A172 (cell line): ENCODE measurements at places on chromosomes 1 and 21.

DNA sequence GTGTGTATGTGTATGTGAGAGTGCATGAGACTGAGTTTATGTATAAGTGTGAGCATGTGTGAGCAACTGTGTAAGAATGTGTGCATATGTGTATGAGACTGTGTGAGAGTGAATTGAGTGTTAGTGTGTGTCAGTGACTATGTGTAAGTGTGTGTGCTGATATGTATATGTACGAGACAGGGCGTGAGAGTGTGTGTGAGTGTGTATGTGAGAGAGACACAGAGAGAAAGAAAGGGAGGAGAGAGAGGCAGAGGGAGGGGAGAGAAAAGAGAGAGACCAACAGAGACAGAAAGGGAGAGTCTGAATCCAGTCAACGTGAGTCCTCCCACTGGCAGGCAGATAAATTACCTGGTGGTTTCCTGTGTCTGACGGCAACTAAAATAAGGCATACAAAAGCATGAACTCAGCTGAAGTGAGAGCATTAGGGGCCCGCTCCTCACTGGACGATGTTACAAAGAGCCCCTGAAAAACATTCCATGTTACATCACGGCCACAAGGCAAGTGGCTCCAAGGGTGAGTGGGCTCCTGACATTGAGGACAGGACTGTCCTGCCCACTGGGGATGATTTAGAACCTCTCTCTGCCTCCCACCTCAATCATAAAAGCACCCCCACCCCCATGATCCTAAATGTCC lies 66.6 kb upstream of the TIAM1 start:
- DNase-seq: peak; percentile 42

DNA sequence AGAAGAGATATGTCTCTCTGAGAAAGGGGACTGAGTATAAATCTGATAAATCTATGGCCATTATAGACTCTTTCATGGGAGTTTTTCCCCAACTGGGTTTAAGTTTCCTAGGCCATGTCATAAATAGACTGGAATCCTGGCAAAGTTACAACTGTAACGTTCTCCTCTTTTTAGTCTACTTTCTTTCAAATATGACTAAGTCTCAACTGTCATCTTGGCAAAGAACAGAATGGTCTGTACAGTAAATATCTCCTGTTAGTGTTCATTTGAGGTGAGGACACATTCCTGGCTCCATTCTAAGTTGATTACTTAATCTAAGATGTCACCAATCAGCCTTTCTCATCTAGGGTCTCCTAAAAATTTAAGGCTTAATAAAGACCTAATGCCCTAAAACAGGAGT lies 300.5 kb downstream of the BRINP2 start:
- DNase-seq: no peak

DNA sequence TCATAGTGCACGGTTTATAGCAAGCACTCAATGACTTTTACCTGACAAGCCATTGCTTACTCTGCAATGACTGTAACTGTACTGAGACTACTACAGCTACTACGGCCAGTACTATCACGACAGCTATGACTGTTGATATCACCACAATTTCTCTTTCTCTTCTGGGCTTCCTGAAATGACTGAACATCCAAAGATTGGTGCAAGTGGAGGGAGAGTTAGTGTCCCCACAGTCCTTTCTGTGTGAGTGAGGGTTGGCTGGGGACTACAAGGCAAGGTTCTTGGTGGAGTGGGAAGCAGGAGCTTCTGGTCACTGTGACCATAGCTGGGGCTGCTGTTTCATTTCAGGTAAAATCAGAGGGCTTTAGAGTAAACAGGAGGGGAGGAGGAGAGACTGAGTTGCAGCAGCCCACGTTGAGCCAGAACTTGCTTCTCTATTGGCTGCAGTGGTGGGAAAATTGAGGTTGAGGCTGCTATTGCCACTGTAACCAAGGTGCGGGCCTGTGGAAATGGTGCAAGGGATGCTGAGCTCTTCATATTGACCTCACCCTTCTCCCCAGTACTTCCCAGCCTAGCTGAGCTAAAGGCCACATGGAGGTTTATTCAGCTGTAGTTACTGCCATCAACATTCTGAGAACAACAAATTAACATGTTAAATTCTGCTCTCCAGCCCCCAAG lies 14.1 kb upstream of the IL10 start:
- no peak for DNase-seq

GRCh38 chr1:30014031-30014430 lies 709.4 kb downstream of the MATN1 start:
- DNase-seq: no peak

DNA sequence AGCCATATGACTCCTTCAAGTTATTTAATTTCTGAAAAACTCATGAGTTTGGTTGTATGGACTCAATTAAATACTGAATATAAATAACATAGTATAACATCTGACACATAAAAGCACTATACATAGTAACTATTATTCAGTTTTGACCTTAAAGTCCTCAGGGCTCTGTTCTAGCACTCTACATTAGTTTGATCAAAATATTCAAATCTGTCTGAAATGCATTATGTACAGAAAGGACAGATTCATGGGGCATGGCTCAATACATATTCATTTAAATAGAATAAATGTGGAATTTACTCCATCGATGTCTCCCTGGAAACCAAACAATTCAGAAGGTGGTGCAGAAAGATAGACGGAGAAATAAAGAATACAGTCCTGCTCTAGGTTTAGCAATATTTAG lies 49.1 kb downstream of the RBM11 start:
- DNase-seq: no peak

DNA sequence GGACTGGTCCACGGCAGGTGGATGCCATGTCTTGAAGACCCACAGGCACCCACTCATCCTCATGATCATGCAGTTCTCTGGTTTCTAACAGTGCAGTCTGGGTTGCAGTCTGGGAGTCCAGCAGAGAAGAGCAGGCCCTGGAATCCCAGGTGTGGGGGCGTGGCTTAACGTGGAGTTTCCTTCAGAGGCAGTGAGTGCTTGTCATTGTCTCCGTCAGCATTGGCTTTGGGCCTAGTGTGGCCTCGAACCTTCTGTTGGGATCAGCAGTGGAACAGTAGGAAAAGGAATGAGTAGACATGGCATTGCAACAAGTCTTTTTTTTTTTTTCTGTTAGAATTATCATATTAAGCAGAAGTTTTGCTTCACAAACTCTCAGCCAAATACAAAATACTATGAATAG lies 12.8 kb downstream of the LGALS8 start:
- DNase-seq: no peak

- DNase-seq: no peak
Observed at GRCh38 chr1:216207154-216207553, 216.1 kb downstream of the USH2A start.

DNA sequence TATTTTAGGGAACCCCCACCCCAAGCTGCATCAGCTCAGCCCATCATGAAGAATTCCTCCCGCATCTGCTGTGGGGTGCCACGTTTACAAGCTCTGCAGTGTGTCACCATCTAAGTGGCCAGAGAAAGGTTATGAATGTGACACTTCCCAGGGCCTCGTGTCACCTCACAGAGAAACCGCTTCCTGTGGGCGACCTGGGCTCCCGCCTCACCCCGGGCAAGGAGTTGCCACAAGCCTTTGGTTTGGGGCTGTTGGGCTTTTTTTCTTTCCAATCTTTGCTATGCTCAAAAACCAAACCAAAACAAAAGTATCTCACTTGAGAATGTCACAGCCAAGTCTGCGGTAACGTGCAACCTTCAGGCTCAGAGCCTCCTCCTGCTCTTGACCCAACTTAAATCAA lies 82.1 kb upstream of the ARHGEF16 start:
- DNase-seq: no peak

GRCh38 chr1:22208268-22208972 lies 65.5 kb upstream of the WNT4 start:
- no peak for DNase-seq

DNA sequence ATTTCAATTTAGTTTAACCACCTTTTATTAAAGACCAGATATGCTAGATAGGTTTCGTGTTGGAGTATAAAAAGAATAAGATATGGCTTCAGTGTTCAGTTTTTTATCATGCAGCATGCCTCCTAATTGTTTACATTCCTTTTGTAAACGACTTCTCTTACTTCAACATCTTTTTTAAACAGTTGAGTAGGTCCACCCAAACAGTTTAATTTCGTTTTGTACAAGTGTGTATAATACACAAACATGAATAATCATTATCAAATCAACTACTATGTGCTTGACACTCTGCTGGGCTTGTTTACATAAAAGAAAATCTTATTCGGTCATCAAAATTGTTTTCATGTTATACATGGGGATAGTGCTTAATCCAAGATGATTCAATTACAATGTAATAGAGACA lies 906.3 kb upstream of the ADGRL4 start:
- no peak for DNase-seq

GRCh38 chr1:196278816-196279215 lies 329.4 kb downstream of the KCNT2 start:
- DNase-seq: no peak

- no peak for DNase-seq
Observed at GRCh38 chr1:2353551-2354438, 37.6 kb downstream of the MORN1 start.

DNA sequence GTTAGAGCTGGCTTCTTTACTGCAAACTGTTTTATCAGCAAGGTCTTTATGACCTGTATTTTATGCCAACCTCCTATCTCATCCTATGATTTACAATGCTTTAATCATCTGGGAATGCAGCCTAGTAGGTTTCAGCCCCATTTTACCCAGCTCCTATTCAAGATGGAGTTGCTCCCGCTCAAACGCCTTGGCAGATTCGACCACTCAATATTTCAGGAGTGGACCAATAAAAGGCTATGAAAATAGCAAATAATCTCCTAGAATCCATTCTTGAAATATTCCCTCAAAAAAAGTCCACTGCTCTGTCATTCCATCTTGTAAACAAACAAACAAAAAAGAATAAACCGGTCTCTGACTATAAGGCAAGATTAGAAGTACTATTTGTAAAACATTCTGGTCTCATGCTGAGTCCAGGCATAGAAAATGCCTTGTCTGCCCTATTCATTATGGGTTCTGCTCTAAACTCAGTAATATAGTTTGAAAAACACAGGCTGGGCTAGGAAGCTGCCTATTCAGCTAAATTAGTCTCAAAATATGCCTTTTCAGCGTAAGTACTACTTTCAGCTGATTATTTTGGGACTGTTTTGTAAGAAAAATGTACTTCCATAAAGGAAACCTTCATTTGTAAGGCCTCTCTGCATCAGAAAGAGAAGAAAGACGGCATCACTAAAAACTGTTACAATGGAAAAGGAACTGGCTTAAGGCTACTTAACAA lies 53.0 kb downstream of the TBX19 start:
- DNase-seq: no peak

GRCh38 chr1:82330330-82330729 lies 529.6 kb downstream of the ADGRL2 start:
- no peak for DNase-seq

GRCh38 chr1:177164380-177165068 lies at the start of gene ASTN1:
Gene ASTN1, minus strand, starts transcription at chr1:177164712. Its CDS starts 36 bp downstream, at chr1:177164676.
- DNase-seq: no peak

DNA sequence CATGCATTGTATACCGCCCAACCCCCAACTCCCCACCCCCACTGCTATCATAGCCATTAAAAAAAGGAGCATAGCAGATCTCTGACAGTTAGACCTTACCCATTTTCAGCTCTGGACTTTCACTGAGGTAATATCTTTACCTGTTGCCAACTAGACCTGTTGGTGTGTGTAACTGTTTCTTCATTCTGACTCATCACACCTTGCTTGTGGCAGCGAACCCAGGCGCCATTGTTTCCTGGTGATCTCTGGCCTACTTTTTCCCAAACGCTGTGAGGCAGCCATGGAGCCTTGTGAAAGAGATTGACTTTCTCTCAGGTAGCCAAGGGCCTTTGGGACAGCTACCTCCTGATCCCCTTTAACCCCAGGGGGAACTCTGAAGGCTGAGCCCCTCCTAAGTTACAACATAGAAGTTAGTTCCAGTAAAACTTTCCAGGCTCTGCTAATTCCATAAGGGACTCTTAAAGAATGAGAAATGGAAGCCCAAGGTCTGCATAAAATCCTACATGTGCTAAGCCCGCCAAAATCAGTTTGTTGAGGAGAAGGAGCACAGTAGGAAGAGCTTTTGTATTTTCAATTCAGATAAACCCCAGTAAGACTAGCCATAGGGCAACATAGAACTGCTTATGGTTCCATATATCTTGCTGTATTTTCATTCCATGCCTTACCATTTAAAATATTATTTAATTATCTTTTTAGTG lies 196.1 kb upstream of the CAMK1G start:
- DNase-seq: no peak

- no peak for DNase-seq
Observed at GRCh38 chr1:49906365-49906764, 117.4 kb downstream of the AGBL4 start.

DNA sequence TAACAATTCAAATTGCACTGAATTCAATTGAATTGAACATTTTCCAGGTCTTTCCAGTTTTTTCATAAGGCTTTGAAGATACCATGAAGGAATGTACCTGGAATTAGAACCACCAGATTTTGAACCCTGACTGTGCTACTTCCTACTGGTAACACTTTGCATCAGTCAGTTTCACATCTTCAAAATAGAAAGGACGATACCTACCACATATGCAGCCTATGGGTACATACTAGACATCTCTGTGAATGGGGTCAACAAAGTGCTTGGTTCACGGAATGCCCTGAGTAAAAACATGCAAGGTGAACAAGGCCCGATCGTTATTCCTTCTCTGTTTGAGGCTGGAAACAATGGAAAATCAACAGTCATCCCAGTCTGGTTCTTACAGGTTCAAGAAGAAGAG lies 41.2 kb upstream of the WLS start:
- DNase-seq: no peak

DNA sequence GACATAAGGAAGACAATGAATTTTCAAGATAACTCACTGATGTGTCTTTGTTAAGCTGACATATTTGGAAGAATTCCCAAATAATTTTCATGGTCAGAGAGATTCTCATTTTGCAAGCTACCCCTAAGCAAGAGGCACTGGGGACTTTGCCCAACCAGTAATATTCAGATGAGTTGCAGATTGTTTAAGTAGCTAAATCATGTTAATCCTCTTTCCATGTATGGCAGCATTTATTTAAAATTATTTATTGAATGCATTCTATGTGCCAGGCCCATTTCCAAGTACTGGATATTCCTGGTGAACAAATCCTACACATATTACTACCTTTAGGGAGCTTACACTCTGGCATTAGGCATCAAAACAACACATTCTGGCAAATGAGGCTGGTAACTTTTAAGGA lies 56.5 kb upstream of the BACH1 start:
- no peak for DNase-seq

DNA sequence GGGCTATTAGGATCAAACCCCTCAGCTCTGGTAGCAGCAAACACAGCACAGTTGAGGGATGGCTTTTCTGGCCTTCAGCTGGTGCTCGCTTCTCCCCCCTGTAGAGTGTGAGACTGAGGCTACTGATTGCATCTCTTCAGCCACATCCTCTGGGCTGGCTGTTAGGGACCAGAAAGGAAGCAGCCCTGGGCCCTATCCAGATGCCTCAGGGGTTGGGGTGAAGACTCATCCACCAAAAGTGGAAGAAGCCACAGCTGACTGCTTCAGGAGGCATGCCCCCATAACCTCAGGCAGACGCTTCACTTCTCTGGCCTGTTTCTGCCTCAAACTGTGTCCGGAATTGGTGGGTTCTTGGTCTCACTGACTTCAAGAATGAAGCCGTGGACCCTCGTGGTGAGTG lies 6.2 kb upstream of the TMEM200B start:
- no peak for DNase-seq

GRCh38 chr1:220786337-220787068 lies at the start of gene MTARC1:
Gene MTARC1, plus strand, starts transcription at chr1:220786913. Its CDS starts 32 bp downstream, at chr1:220786945.
- no peak for DNase-seq

- no peak for DNase-seq
Observed at GRCh38 chr1:100879422-100879821, 15.2 kb downstream of the EXTL2 start.

- no peak for DNase-seq
Observed at GRCh38 chr1:90719330-90720144, 2.4 kb upstream of the BARHL2 start.
